DMS 273 treated with DMSO at 0.1 percent for 48 hours (cell line): ENCODE measurements at places on chromosomes 6 and 20.

GRCh38 chr6:10719296-10719963, 3.4 kb upstream of the TMEM14C start:
- no peak for DNase-seq

DNA sequence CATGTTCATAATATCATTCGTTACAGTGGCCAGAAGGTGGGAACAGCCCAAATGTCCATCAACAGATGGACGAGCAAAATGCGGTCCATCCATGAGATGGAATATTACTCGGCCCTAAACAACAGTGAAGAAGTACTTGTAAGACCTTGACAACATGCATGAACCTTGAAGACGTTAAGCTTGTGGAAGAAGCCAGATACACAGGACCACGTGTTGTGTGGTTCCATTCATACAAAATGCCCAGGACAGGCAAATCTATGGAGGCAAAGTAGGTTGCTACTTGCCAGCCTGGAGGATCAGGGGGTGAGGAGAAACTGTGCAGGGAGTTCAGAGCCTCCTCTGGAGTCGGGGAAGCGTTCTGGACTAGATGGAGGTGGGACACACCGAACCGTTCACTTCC, 207.1 kb downstream of the ERMARD start:
- DNase-seq, result no peak

DNA sequence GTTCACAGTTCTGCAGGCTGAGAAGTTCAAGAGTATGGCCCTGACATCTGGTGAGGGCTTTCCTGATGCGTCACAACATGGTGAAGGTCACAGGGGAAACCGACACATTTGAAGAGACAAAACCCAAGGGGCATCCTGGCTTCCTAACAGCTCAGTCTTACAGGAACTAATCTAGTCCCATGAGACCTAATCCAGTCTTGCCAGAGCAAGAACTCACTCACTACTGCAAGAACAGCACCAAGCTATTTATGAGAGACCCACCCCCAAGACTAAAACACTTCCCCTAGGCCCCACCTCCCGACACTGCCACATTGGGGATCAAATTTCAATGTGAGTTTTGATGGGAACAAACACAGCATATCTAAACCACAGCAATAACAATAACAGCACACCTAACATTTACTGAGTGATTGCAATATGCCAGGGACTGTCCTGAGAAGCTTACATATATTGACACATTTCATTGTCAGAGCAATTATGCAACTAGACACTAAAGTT, 46.6 kb downstream of the TPBG start:
- DNase-seq, result no peak

DNA sequence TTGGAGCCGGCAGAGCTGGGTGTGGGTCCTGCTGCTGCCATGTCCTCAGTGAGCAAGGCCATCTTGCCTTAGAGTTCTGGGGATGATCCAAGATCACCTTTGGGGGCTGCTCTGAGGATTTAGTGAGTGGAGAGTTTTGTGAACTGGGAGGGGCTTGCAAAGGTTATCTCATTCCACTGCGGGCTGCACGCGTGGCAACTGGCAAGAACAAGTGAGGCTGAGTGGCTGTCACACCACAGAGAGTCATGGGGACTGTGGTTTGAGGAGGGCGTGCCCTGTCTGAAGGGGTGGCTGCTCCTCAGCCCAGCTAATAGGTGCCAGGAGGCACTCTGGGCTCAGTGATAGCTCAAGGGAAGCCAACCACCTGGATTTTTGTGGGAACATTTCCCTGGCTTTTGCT, 37.6 kb downstream of the TTLL9 start:
- no peak for DNase-seq
